Fibroblast of skin of right quadriceps (primary cell): ENCODE measurements at places on chromosomes 4 and X.

- DNase-seq, result peak; percentile 75
Measured at GRCh38 chr4:113575401-113575800, 186.1 kb downstream of the CAMK2D start.

- DNase-seq, result peak; percentile 1
Measured at GRCh38 chr4:73764513-73764912, 24.1 kb downstream of the CXCL8 start.

- no peak for DNase-seq
Measured at GRCh38 chr4:78726546-78726945, 49.6 kb upstream of the BMP2K start.

DNA sequence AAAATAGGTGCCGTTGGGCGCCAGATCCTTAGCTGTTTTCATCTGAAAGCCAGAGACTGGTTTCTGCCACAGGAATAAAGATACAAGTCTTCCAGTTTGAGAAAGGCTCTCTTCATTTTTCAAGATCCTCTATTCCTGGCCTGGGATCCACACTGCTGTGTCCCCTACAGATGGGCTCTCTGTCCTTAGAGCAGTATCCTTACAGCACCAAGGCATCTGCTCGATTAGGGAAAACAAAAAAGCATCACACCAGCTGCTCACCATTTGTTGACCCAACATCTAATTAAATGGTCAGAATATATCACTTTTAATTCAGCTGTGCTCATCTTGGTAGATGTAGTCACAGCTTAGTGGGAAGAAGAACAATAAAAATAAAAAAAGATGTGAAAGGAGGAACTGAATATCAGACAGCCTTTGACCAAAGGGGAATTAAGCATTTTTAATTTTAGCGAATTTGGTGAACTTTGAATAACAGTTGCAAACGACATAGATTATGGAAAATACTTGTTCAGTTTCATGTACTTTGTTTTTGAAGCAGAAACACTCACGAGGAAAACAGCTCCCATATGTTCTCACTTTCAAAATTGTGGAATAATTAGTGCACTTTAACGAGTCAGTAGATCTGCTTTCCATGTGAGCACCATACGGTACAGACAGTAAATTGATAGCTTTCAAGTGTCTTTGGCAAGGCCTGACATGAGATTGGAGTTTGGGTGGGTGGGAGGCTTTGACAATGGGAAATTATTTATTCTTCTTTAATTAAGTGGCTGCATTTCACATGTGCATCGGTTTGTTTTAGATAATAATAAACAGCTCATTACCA lies 148.4 kb upstream of the CLNK start:
- no peak for DNase-seq

DNA sequence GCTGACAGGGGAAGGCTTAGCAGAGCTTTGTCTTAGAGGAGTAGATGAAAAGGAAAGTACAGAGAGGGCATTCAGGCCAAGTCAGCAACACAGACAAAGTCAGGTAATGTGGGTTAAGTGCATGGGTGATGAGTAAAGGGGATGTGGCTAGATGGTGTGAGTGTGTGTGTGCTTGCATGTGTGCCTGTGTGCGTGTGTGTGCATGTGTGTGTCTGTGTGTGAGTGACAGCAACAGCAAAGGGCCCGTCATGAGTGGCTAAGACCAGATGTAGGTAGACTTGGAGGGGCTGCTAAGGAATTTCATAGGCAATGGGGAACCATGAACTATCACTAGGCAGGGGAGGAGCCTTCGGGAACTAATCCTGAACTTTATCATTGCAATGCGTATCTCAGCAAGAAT lies 2.2 kb upstream of the GPR78 start:
- no peak for DNase-seq

DNA sequence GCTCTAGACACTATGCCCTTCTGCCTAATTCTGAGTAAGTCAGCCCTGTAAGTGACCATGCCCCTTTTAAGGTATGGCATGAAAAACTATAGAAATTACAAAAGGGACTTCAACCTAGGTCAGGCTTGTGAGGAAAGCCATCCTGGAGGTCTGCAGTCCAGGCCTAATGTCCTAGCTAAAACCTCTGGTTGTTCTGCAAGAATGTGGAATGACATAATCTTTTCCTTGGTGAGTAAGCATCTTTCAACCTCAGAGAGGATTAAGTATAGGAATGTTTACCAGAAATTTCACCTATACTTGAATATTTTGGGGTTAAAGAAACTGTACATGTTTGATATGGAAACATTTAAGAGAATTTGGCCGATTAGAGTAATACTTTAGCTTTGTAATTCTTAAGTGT lies 23.8 kb upstream of the HPSE start:
- peak; percentile 85 for DNase-seq

- peak; percentile 39 for DNase-seq
Measured at GRCh38 chrX:69093960-69094871, 71.0 kb downstream of the PJA1 start.

- no peak for DNase-seq
Measured at GRCh38 chrX:10089378-10089795, 67.4 kb upstream of the CLCN4 start.

- DNase-seq, result no peak
Measured at GRCh38 chr4:47213106-47213505, 181.7 kb downstream of the GABRB1 start.

DNA sequence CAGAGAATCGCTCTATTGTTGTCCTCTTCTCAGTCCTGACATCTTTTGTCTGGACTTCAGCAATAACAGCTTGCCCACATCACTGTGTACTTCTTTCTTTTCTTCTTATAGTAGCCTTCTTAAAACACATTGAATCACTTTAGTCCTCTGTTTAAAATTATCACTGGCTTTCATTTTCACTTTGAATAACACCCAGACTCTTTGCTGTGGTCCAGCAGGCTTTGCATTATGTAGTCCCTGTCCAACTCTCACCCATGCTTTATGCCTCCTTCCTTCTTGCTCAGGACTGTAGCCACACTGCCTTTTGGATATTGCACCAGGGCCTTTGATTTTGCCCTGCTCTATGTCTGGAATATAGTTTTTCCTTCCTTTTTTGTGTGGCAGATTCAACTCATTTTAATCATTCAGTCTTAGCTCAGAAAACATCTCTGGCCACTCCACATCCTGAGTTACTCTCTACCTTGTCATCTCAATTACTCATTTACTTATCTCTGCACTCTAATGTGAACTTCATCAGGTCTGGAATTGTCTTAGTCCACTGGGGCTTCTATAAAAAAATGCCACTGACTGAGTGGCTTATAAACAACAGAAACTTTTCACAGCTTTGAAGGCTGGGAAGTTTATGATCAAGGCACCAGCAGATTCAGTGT lies 168.2 kb downstream of the C4orf33 start:
- no peak for DNase-seq

- DNase-seq, result no peak
Measured at GRCh38 chr4:152815078-152815477, 35.3 kb downstream of the ARFIP1 start.

- DNase-seq, result peak; percentile 15
Measured at GRCh38 chrX:11329021-11329420, 35.8 kb downstream of the AMELX start.

- no peak for DNase-seq
Measured at GRCh38 chrX:15529165-15529564, 28.6 kb downstream of the BMX start.

- no peak for DNase-seq
Measured at GRCh38 chrX:48102874-48103374, 27.5 kb upstream of the SPACA5B start.

- DNase-seq, result peak; percentile 89
Measured at GRCh38 chr4:122765692-122766352, 33.3 kb downstream of the BBS12 start.

GRCh38 chr4:8528713-8529112 lies 51.5 kb upstream of the GPR78 start:
- DNase-seq, result peak; percentile 71

GRCh38 chr4:42397635-42398170 lies 415 bp downstream of the SHISA3 start:
- DNase-seq, result no peak

GRCh38 chr4:78168029-78168428 lies 110.9 kb downstream of the FRAS1 start:
- DNase-seq, result no peak

DNA sequence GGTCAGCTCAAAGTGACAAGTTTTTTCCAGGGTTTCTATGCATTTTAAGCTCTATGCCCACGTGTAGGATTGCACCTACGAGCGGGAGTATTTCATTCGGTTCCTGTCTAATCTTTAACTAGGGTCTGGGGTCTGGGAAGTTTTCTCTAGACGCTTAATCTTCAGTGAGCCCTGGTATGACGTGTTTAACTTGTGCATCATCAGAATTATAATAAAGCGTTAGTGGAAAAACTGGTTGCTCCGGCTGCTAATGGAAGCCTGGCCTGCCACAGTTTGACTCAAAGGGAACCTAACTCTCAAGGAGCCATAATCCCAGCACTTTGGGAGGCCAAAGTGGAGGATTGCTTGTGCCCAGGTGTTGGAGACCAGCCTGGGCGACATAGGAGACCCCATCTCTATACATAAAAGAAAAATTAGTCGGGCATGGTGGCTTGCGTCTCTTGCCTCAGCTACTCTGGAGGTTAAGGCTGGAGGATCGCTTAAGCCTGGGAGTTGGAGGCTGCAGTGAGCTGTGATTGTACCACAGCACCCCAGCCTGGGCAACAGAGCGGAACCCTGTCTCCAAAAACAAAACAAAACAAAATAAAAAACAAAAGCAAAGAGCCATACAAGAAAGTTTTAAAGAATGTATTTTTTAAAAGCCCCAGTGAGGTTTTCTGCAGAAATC lies 30.2 kb downstream of the ARSD start:
- no peak for DNase-seq

DNA sequence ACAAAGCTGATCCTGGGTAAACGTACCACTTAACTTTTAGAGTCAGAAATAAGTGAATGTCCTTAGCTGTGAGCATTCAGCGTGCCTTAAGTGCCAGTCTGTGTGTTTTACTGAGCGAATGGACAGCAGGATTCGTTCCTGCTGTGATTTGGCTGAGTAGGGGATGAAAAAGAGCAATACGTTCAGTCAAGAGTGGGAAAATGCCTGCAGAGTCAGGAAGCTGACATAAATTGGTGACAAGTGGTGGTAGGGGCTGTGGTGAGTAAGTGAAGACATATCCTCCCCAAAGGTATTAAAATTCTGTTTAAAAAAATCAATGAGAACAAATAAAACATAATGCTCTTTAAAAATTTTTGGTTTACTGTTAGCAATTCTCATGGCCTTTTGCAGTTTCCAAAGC lies 56.6 kb upstream of the TNIP3 start:
- no peak for DNase-seq

GRCh38 chrX:130878350-130879341 lies 24.4 kb downstream of the ENOX2 start:
- DNase-seq, result peak; percentile 91

DNA sequence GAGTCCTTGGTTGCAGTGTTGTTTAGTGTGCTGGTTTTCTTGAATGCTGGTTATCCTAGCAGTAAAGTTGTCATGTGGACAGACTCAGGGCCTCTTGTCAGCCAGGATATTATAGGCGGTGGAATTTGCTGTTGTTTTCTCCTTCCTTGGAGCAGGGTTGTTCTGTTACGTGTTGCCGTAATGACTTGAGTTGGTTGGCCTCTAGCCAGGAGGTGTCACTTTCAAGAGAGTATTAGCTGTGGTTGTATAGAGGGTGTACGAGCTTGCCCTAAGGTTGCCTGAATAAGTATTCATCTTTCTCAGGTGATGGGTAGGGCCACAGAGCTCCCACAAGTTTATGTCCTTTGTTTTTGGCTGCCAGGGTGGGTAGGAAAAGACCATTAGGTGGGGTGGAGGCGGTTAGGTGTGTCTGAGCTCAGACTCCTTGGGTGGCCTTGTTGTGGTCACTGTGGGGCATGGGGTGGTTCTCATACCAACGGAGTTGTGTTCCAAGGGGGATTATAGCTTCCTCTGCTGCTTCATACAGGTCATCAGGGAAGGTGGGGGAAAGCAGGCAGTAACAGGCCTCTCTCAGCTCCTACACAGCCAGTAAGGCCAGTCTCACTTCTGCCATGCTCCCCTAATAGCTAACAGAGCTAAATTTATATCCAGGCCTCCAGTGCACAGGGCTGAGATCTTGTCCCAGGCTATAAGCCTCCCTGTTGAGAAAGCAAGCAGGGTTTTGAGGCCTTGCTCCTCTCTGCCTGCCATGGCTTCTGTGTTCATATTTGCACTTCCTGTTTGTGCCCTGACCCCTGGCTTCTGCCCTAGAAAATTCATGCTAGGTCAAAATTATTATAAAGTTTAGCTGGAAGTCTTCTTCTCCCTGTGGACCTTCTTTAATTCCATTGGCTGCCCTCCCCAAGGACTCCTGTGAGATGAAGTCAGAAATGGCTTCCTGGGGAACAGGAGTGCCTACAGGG lies 594.7 kb downstream of the RAPGEF2 start:
- no peak for DNase-seq

DNA sequence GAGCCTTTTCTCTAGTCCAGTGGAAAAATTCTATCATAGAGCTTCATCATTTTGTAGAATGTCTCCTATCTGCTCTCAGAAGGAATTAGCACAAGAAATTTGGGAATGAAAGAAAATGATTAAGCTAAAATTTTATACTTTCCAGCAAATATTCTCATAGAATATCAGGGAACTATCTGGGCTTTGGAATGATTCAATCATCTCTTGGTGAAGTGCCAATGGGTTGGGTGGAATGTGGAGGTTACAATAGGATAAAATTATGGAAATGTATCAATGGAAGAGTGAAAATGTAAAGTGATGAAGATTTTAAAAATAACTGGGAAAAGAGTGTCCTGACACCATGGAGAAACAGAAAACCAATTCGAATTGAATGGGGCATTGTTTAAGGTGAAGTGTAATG lies 119.0 kb upstream of the MID1 start:
- no peak for DNase-seq
